ENCODE measurements at places on chromosomes 16 and 17. TPM values are rescaled to one million over a fixed set of nuclear protein-coding genes. Genes with fewer than 3 reads are reported as not detected.

GRCh38 chr16:19005561-19006445 lies 22.1 kb downstream of the TMC7 start:
- no peak overlapping the region for H3K27ac ChIP-seq
- H3K4me3 ChIP-seq, result no peak overlapping the region
- H3K27me3 ChIP-seq, result no peaks in the 10 kb centered on the region
- peaks cover 18% of the 10 kb centered on the region for H3K4me1 ChIP-seq

SPEM1 gene
- total RNA-seq, result not detected

DNA sequence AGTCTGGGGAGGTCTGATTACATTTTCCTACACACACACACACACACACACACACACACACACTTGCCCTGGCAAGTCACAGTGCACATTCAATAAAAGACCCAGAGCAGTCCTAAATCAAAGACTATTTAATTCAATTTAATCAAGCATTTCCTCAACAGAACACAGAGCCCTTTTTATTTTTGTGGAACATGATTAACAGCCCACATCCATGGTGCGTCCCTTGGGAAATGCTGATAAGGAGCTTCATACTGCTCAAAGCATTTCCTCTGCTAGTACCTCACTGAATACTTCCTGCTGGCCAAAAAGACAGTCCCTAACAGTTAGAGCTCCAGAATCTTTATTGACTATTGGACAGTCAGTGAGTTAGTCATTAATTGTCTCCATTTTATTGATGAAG lies 43.1 kb upstream of the MYH10 start:
- DNase-seq, result no peak
- peaks cover 58% of the 10 kb centered on the region for H3K4me1 ChIP-seq
- H3K4me3 ChIP-seq, result no peak overlapping the region
- H3K27ac ChIP-seq, result peak overlapping the region; percentile 94
- H3K36me3 ChIP-seq, result peaks cover 1% of the 10 kb centered on the region

GRCh38 chr16:46898006-46898405 lies 13.8 kb downstream of the GPT2 start:
- H3K27me3 ChIP-seq, result no peaks in the 10 kb centered on the region
- H3K4me1 ChIP-seq, result peaks cover 18% of the 10 kb centered on the region
- H3K36me3 ChIP-seq, result peaks cover 14% of the 10 kb centered on the region
- DNase-seq, result no peak

GRCh38 chr17:32741381-32741780 lies 135.5 kb downstream of the MYO1D start:
- H3K4me3 ChIP-seq, result no peak overlapping the region
- no peaks in the 10 kb centered on the region for H3K27me3 ChIP-seq
- no peak for DNase-seq
- no peaks in the 10 kb centered on the region for H3K4me1 ChIP-seq
- peaks cover 16% of the 10 kb centered on the region for H3K36me3 ChIP-seq
- H3K27ac ChIP-seq, result no peak overlapping the region

ACSM2A gene
- total RNA-seq, result not detected

- H3K4me3 ChIP-seq, result no peak overlapping the region
- H3K4me1 ChIP-seq, result peaks cover 89% of the 10 kb centered on the region
- peak overlapping the region; percentile 93 for H3K27ac ChIP-seq
- peaks cover 13% of the 10 kb centered on the region for H3K36me3 ChIP-seq
- H3K27me3 ChIP-seq, result no peaks in the 10 kb centered on the region
- no peak for DNase-seq
Measured at GRCh38 chr17:20267459-20267842, 199.9 kb downstream of the LGALS9B start.

DNA sequence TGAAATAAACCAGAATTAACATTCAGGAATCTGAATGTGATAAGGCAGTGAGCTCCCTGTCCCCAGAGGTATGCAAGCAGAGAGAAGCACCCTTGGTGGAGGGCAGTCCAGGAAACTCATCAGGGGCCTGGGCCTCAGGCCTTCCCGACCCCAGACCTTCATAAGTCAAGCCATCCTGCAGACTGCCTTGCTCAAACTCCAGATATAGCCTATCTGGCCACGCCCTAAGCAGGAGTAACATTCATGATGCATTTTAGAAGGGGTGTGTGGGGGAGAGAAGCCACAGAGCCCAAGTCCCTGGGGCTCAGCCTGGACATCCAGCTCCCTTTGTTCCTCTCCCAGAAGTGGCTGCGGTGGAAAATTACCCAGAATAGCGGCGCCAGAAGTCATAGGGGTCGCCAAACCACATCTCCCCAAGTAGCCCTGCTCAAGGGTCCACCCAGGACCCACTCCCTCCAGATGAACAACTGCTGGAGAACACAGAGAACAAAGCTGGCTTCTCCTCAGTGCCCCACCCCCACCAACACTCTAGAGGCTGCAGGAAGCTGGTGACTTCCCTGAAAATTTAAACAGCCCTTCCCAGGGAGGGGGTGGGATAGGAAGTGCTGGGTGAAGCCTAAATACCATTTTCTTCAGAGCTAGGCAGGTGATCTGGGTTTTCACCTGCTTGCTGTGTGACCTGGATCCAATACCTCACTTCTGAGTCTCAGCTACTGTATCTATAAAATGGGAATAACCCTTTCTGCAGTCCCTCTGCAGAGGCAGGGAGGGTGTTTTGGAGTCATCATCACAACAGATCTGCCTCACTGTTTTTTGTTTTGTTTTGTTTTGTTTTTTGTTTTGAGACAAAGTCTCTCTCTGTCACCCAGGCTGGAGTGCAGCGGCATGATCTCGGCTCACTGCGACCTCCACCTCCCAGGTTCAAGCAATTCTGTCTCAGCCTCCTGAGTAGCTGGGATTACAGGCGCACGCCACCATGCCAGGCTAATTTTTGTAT lies 1.5 kb upstream of the SREBF1 start:
- H3K27ac ChIP-seq, result peak overlapping the region; percentile 97
- DNase-seq, result no peak
- no peaks in the 10 kb centered on the region for H3K36me3 ChIP-seq
- no peaks in the 10 kb centered on the region for H3K27me3 ChIP-seq
- H3K4me3 ChIP-seq, result peak overlapping the region; percentile 82

KRTAP1-5 gene
- total RNA-seq, result not detected

CDRT4 gene
- total RNA-seq, result 6.2 TPM

GRCh38 chr17:10295728-10296343 lies 77.0 kb downstream of the MYH13 start:
- H3K27me3 ChIP-seq, result peaks cover 2% of the 10 kb centered on the region
- no peak for DNase-seq
- no peaks in the 10 kb centered on the region for H3K36me3 ChIP-seq
- no peak overlapping the region for H3K27ac ChIP-seq

- H3K36me3 ChIP-seq, result no peaks in the 10 kb centered on the region
- H3K4me1 ChIP-seq, result no peaks in the 10 kb centered on the region
- no peak overlapping the region for H3K27ac ChIP-seq
Measured at GRCh38 chr17:73748508-73748907, 104.3 kb upstream of the SDK2 start.

PIK3R6 gene
- total RNA-seq, result not detected

- DNase-seq, result no peak
- peaks cover 6% of the 10 kb centered on the region for H3K4me1 ChIP-seq
- H3K27ac ChIP-seq, result no peak overlapping the region
- no peaks in the 10 kb centered on the region for H3K36me3 ChIP-seq
- no peak overlapping the region for H3K4me3 ChIP-seq
- no peaks in the 10 kb centered on the region for H3K27me3 ChIP-seq
Measured at GRCh38 chr16:72122308-72122707, 28.7 kb downstream of the DHX38 start.

DNA sequence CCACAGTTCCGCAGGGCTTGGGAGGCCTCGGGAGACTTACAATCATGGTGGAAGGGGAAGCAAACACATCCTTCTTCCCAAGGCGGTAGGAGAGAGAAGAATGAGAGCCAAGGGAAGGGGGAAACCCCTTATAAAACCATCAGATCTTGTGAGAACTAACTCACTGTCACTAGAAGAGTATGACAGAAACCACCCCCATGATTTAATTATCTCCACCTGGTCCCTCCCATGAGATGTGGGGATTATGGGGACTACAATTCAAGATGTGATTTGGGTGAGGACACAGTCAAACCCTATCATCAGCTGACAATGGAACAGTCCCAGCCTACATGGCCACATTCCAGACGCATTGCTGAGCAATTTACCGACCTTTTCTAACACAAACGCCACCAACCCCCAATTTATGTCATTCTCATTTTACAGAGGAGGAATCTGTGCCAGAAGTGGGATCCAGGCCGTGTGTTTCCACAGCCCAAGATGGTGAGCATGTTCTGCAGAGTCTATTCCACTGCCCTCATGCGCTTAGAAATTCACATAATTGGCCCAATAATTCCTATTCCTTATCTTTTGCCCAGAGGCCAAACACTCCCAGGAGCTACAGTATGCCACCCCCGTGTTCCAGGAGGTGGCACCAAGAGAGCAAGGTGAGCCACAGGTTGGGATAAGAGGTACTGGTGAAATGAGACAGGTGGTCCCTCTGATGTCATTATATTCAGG lies 17.3 kb downstream of the MILR1 start:
- no peak for DNase-seq
- H3K4me3 ChIP-seq, result no peak overlapping the region
- no peaks in the 10 kb centered on the region for H3K36me3 ChIP-seq
- peaks cover 2% of the 10 kb centered on the region for H3K27me3 ChIP-seq

GRCh38 chr17:4533523-4534504 lies 21.4 kb downstream of the MYBBP1A start:
- H3K4me1 ChIP-seq, result no peaks in the 10 kb centered on the region
- peaks cover 3% of the 10 kb centered on the region for H3K27me3 ChIP-seq
- no peak overlapping the region for H3K4me3 ChIP-seq
- H3K27ac ChIP-seq, result no peak overlapping the region
- DNase-seq, result no peak
- H3K36me3 ChIP-seq, result no peaks in the 10 kb centered on the region

DNA sequence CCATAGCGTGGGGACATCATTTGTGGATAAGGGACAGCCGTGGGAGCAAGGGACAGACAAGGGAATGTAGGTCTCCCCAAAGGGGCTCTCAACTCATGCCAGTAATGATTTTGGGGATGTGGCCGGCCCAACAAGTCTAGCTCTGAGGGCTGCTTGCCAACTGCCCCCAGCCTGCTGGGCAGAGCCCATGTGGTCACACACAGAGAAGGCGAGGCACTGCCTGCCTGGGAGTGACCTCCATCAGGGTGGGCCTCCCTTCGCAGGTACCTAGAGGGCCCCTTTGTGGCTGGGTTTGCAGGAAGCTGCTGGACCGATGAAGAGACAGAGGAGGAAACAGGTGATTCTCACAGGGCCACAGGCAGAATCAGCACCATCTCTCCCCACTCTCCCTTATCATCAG lies 177.1 kb downstream of the C16orf78 start:
- no peak overlapping the region for H3K27ac ChIP-seq
- no peaks in the 10 kb centered on the region for H3K36me3 ChIP-seq
- H3K4me3 ChIP-seq, result no peak overlapping the region

CCL3 gene
- not detected for total RNA-seq

MPV17L gene
- total RNA-seq, result 3.5 TPM

- H3K27ac ChIP-seq, result no peak overlapping the region
- no peak overlapping the region for H3K4me3 ChIP-seq
- no peak for DNase-seq
- H3K27me3 ChIP-seq, result peaks cover 12% of the 10 kb centered on the region
- H3K4me1 ChIP-seq, result no peaks in the 10 kb centered on the region
Measured at GRCh38 chr16:22130528-22130927, 31.8 kb upstream of the SDR42E2 start.

EPN3 gene
- not detected for total RNA-seq

ODF4 gene
- not detected for total RNA-seq

CA5A gene
- total RNA-seq, result not detected

- peaks cover 28% of the 10 kb centered on the region for H3K27me3 ChIP-seq
- H3K4me1 ChIP-seq, result no peaks in the 10 kb centered on the region
- H3K27ac ChIP-seq, result no peak overlapping the region
- H3K36me3 ChIP-seq, result no peaks in the 10 kb centered on the region
Measured at GRCh38 chr17:34420254-34420766, 57.3 kb upstream of the CCL1 start.

DNA sequence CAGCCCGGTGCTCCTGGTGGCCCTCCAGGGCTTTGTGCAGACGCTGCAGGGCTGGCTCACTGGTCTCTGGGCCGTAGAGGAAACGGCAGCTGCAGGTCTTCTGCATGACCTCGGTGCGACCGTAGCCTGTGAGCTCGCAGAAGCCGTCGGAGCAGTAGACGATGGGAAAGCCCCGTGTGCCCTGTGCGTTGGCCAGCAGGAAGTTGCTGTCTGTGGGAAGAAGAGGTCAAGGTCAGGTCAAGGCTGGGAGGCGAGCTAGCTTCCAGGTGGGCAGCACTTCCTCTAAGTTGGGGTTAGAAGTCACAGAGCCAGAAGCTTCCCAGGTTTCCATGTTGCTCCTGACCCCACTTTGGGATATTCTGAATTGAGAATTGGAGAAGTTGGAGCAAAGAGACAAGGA lies 2.1 kb downstream of the KCNH4 start:
- no peak overlapping the region for H3K27ac ChIP-seq
- H3K36me3 ChIP-seq, result no peaks in the 10 kb centered on the region
- no peak overlapping the region for H3K4me3 ChIP-seq

NLRC3 gene
- total RNA-seq, result 0.12 TPM

KRT17 gene
- 183 TPM for total RNA-seq

DNA sequence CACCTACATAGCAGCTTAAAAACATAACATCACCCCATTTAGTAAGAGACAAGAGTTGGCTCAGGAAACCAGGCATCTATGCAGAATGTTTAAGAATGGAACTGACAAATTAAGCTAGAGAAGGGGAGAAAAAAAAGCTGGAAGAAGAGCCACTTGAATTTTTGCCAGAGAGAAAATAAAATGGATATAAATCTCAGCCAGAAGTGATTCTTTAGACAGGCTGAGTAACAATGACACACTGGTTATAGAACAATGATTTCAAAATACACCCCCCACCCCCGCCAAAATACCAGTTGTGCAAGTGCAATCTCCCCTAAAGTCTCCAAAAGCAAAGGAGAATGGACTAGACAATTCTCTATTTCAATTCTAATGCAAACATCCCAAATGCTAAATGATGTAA lies 22.4 kb downstream of the LSM12 start:
- H3K27ac ChIP-seq, result peak overlapping the region; percentile 64
- DNase-seq, result no peak
- peaks cover 3% of the 10 kb centered on the region for H3K36me3 ChIP-seq
- no peak overlapping the region for H3K4me3 ChIP-seq
- peaks cover 38% of the 10 kb centered on the region for H3K4me1 ChIP-seq

DNA sequence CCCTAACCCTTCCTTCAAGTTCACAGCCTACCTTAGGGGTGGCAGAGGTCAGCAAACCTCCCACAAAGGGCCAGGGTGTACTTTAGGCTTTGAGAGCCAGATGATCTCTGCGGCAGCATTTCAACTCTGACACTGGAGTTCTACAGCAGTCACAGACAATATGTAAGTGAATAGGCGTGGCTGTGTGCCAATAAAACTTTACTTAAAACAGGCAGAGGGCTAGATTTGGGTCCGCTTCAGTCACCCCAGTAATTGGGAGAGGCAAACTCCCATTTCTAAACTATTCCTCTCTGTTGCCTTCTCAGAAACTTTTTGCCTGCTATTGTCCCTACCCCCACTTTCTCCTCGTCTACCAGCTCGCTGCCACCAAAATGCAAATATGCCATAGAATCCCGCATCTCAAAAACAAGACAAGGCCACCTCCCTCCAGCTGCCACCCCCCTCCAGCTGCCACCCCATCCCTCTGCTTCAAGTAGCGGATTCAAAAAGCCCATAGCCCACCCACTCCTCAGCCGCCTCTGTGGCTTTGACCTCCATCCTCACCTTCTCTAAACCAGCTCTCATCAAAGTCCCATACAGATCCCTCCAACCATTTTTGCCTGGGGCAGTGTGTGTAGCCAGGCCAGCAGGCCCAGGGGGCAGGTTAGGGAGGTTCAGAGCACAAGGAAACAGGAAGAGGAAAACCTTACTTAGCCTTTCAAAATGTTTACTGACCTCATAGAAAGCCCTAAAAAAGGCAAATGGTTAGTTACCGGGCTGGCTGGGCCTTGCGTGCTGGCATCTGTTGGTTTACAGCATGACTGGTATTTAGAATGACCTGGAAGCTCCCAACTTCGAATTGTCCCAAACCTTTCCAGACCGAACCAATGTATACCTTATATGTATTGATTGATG lies 19.9 kb upstream of the DNAH17 start:
- H3K4me1 ChIP-seq, result peaks cover 88% of the 10 kb centered on the region
- H3K27me3 ChIP-seq, result no peaks in the 10 kb centered on the region
- peak overlapping the region; percentile 17 for H3K27ac ChIP-seq
- H3K4me3 ChIP-seq, result no peak overlapping the region
- DNase-seq, result peak; percentile 49

CCL7 gene
- not detected for total RNA-seq
